Esophagus squamous epithelium (tissue), 5 donors: ENCODE measurements at places on chromosomes 1 and 21.

DNA sequence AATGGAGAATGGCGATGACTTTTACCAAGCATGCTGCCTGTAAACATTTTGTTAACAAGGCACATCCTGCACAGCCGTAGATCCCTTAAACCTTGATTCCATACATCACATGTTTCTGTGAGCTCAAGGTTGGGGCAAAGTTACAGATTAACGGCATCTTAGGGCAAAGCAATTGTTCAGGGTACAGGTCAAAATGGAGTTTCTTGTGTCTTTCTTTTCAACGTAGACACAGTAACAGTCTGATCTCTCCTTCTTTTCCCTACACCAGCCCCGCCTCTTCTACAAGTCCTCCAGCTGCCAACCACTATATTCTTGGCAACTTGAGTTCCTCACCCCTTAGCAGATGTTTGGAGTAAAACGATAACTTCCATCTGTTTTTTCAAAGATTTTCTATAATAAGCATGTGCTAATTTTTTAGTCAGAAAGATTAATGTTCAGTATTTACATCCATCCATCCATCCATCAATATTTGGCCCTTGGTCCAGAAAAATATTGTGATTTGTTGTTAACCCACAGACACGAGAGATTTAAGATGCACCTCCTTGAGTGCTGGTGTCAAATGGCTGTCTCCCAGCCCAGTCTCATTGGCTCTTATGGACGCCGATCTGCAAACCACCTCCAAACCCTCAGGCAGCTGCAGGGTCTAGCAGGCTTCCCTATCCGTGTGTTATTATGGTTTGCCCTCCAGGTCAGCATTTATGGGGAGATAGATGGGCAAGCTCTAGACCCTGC lies 3.8 kb downstream of the DNALI1 start:
- DNase-seq = no peak

DNA sequence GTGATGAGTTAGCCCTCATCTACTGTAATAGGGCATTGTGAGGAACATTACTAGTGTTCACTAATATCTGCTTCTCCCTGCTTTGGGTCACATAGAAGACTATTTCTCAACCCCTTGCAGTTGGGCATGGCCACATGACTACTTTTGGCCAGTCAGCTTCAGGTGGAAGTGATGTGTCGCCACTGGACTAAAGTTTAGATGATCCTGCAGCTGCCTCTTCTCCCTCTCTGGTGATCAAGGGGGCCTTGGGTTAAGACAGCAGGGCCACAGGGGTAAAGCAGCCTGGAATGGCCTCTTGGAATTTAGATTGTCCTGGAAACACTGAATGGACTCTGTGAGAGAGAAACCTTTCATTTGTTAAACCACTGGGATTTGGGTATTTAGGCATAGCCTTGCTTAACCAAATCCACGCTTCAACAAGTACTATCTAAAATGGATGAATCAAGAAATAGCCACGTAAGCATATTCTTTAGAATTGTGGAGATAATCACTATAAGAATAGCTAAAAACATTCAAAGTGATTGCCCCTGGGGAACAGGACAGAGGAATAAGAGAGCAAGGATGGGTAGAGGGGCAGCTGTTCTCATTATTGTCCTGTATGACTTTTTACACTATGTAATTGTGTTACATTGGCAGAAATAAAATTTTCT lies 41.2 kb downstream of the OPRD1 start:
- DNase-seq = no peak

DNA sequence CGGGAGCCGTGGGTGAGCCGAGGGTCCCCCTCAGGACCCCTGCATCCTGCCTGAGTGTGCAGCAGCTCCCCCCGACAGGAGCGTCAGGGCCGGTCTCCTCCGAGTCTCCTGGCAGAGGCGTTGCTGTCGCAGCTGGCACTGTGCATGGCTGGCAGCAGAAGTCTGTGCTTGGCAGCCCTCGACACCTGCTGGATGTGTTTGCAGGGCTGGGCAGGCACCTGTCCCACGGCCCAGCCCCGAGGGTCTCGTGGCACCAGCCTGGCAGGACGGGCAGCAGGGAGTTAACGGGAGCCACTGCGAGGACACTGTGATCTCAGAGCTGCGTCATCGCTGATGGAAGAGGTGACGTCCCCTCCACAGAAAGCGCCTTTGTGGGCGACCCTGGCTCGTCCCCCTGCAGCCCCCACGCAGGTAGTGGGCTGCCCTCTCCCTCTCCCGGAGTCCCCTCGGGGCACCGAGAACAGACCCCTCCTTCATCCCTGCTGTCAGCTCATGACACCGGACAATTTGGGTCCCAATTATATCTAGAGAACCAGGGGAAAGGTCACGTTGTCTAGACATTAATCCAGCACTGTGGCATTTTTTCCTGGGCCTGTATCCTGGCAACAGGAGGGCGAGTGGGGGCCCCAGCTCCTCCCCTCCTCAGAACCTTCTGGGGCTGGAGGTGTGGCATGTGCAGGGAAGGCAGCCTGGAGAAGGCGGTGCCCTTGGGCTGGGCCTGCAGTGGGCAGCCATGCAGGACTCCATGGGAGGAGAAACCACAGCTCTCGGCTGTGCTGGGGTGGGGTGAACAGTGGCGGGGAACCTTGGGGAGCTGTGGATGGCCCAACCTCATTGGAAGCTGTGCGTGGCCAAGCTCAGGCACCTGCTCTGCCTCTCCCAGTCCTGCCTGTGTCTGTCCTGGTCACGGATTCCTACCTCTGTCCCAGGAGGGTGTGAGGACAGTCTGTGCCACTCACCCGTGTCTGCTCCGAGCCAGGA lies 15.4 kb downstream of the COL18A1 start:
- no peak for DNase-seq

DNA sequence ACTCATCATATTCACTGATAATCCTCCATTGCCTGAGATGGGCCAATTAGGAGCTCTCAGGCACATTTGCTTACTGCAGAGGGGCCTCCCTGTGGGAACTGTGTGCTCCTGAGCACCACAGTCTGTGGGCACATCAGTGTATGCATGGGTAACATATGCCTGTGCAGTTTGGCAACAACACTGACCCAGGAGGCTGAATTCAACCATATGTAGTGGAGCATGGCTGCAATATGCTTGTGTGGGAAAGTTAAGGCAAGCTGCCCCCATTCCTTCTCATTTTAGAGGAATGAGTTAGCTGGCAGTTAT lies 11.8 kb upstream of the FMOD start:
- no peak for DNase-seq

- DNase-seq = no peak
These were observed 1.4 kb upstream of the WDR26 start for GRCh38 chr1:224435999-224436398.

- DNase-seq = no peak
These were observed 717.3 kb downstream of the MATN1 start for GRCh38 chr1:30005972-30006619.

GRCh38 chr1:85275701-85276214 lies 674 bp downstream of the BCL10 start:
- DNase-seq = no peak

GRCh38 chr1:67230539-67230938 lies 64.3 kb downstream of the IL23R start:
- DNase-seq = no peak

- DNase-seq = no peak
These were observed 68.2 kb upstream of the PRDX6 start for GRCh38 chr1:173408886-173409285.

DNA sequence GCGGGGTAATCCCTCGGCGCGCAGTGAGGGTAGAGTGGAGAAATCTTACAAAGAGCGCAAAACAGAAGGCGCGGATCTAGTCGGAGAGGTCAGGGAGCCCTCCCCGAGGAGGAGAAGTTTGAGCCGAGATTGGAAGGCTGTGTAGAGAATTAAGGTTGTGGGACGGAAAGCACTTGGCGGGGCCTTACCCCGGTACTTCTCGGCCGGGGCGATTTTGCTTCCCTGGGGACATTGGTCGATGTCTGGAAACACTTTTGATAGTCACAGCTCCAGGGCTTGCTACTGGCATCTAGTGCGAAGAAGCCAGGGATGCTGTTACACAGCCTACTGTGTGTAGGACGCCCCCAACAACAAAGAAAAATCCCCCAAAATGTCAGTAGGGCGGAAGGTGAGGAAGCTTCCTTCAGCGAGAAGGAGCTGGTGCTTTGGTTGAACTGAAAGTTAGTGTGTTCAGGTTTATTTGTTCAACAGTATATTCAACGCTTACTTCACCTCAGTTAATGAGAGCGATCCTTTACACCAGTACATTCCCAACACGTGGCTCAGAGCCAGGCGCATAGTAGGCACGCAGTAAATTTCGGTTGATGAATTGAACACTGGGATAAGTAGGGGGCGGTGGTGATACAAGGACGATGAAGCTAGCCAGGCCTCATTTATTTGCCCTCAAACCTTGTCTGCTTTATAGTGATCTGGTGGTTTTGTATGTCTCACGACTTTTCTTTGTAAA lies 807 bp downstream of the CEP85 start:
- no peak for DNase-seq

GRCh38 chr1:85865213-85865612 lies 157.0 kb upstream of the ZNHIT6 start:
- DNase-seq = no peak

GRCh38 chr1:82445827-82446226 lies 645.1 kb downstream of the ADGRL2 start:
- no peak for DNase-seq

GRCh38 chr21:39116761-39117439 lies 66.4 kb downstream of the PSMG1 start:
- no peak for DNase-seq

- DNase-seq = no peak
These were observed 102.8 kb downstream of the GDAP2 start for GRCh38 chr1:117826540-117827078.

DNA sequence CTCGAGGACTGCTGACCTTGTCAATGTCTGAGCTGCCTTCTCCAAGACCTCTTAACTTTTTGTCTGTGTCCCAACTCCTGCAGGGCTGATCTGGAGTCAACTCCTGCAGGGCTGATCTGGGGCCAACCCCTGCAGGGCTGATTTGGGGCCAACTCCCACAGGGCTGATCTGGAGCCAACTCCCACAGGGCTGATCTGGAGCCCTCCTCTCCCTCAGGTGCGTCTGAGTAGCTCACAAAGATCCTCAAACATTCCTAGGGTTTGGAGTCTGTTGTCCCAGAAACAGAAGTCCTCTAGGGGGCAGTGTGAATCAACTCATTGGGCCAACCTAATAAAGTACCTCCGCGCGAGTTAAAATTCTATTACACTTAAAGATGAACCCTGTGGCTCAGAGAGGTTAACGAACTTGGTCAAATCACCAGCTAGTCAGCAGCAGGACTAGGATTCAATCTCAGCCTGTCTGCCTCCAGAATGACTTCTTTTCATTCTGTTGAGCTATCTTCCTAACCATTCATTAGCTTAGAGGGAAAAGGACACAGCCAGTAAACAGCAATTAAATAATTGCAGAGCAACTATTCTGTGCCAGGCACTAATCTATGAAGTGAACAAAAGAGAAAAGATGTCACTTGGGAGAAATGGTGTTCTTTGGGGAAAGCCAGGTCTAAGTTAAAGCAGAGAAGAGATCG lies 17.2 kb upstream of the RLF start:
- DNase-seq = no peak

DNA sequence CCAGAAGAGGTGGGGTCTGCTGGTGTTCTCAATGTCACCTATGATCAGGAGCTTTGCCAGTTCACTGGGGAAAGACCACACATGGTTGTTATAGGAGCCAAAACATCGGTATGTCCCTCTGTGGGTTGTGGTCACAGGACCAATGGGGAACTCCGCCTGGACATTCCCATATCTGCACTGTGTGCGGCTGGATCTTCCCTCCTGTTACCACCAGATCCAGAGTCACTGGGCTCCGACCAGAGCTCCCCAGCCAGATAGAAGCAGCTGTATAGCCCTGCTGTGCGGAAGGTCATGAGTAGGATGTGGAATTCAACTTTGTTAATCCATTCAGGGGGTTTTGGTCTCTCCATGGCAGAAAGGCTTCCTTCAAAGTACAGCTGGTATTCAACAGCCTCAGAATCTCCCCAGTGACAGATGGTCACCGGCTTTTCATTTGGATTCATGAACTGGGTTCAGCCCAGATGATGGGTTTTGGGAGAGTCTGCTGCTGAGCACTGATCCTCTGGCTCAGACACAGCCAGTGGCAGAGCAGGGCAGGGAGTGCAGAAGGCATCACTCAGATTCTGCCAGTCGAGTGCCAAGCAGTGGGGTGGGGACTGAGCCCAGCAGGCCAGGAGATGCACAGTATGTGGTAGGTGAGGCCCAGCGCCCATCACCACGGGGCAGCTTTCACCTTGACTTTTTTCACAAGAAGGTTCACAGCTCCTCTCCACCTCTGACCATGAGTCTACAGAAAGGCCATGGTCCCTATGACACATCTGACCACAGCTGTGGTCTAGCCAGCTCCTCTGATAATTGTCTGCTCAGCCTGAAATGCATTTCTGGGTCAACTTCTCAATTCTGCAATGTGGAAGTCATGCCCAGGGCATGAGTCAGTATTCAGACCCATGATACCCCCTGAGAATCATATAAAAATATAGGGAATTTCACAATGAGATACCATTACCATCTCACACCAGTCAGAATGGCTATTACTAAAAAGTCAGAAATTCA lies 2.9 kb upstream of the SHCBP1L start:
- no peak for DNase-seq

GRCh38 chr1:50129201-50129600 lies 20.5 kb downstream of the ELAVL4 start:
- no peak for DNase-seq
